ENCODE measurements at places on chromosomes 1 and 21.

- no peak for DNase-seq
Measured at GRCh38 chr1:87358219-87358618, 29.5 kb downstream of the LMO4 start.

DNA sequence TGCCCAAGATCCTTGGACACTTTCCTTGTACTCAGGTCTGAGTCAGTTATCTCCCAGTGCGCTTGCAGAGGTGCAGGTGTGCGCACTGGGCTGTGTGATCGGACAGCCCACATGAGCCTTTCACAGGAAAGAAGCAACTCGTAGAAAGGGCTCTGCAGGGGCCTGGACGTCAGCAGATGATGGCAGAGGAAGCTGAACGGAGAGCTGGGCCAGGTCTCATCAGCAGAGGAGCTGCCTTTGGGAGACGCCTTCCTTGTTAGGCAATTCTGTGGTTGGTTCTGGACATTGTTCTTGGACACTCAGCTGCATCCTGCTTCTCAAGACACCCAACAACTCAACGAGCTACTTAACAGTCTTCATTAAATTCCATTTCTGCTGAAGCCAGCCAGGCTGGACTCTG, 7.5 kb upstream of the PROK1 start:
- DNase-seq: no peak

DNA sequence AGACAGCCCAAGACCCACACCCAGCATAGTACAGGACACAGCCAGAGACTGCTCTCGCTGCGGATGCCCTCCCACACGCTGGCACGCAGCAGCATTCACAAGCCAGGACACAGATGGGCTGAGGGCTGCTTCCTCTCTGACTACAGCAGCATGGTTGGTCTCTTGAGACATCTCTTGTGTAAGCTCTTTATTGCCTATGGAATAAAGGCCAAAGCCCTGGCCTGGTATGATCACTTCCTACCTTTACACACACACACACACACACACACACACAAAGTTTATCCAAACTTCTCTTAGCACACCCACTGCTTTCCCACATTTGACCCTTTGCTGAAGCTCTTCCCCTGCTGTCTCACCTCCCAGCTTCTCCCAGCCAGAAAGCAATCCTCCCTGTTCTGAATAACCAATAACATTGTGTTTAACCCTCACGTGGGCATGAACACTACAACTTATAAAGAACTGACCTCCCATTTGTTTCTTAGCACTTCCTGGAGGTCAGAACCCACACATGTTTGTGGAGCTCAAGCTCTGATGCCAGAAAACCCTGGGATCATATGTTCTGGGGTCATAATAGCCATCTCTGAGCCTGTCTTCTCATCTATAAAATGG, 1.2 kb upstream of the LUZP1 start:
- peak; percentile 25 for DNase-seq

GRCh38 chr1:174964261-174964971, 35.3 kb upstream of the CACYBP start:
- DNase-seq: no peak

DNA sequence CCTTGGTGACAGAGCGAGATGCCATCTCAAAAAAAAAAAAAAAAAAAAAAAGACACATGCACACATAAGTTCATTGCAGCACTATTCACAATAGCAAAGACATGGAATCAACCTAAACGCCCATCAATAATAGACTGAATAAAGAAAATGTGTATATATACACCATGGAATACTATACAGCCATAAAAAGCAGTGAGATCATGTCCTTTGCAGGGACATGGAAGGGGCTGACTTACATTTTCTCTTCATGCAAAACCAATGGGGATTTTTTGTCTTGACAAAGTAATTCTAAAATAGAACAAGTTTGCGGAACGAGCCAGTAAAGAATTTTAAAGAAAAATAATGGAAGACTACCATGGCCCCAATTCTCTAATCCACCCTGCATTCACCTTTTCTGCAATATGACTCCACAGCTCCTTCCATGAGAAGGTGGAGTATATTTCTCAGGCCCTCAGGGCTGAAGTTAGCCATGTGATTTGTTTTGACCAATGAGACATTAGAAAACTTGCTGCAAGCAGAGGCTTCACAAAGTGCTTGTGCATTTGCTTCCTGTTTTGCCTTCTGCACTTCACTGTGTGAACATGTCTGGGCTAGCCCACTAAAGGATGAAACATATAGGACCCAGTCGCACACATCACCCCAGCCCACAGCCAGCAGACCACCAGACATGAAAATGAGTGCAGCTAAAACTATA, 78.8 kb upstream of the NR5A2 start:
- DNase-seq: no peak

DNA sequence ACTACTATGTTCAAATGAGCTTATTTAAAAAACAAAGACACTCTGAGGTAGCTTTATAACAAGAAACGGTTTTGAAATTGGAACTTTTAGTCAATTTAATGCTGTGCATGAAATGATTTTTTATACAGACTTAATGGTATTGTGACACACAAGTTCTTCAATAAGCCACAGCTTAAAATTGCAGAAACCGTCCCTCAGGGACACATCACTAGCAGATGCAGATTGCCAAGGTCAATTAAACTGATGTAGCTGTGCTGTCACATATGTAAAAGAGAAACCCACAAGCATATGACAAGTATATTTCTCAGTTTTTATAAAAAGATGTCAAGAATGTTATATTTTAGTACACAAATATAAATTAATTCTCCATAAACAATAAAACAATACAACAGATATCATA, 366.9 kb downstream of the DPYD start:
- DNase-seq: no peak

- DNase-seq: no peak
Measured at GRCh38 chr1:46749404-46749803, 30.5 kb upstream of the EFCAB14 start.

Measured in activated naive CD8-positive, alpha-beta T cell treated with anti-CD3 and anti-CD28 coated beads, Interleukin-2, amount 50 U/mL, for 24 hours (primary cell).